ENCODE measurements at places on chromosomes 7 and 10.

GRCh38 chr7:84729284-84729683, 457.6 kb downstream of the SEMA3D start:
- no peak for DNase-seq

- no peak for DNase-seq
Observed at GRCh38 chr10:109696981-109697775, 226.1 kb downstream of the XPNPEP1 start.

DNA sequence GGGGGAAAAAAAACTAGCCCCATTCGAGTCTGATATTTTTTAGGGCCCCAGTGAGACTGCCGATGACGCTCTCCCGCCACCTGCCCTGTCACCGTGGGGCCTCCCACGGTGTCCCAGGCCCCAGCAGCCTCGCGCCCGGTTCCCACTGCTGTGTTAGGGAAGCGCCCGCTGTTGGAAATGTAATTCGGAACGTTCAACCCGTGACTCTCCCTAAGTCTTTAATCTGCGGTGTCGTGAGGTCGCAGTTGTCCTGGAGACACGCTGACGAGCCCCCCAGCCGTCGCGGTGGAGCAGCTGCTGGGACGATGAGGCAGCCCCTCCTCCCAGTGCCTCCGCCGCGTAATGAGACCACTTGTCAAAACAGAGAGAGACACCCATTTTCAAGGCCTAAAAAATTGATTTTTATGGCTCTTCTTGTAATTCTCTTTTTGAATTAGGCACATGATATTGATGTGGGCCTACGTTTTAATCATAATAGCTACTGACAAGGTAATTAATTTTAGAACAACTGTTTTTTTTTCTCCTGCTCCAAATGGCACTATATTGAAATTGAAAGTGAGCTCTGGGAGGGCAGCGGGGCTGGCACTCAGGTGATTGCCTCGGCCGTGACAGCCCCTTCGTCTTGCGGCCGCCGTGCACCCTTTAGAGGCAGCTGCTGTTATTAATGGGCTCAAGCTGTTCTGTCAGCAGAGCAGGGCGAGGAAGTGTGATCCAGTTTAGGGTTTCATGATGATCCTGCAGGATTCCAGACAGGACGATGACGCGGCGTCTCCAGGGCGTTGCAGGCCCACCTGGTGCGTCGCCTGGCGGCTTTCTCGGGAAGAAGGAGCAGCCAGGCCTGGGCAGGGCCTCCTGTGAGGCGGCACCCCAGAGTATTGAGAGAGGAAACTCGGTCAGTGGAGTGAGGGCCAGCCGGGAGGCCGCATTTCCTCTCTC, 63.3 kb downstream of the NKX6-2 start:
- DNase-seq, result no peak

GRCh38 chr10:119415536-119416503, 126.7 kb downstream of the RGS10 start:
- DNase-seq, result no peak

DNA sequence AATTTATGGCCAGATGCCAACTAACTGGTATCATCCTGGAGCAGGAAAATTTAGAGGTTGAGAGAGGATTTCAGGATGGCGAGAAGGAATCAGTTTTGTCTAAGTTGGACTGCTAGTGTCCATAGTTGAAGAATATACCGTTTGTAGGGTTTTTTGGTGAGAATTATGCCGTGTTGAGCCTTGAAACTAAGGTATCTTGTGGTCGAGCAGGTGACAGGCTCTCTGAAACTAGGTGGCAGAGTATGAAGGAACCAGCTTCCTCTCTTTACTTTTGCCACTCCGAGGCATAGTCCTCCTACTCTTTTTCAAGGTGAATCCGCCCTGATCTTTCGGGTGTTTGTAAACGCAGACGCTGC, 9.7 kb downstream of the MDFIC start:
- DNase-seq, result no peak

GRCh38 chr10:128287921-128288320, 161.7 kb upstream of the MKI67 start:
- no peak for DNase-seq

DNA sequence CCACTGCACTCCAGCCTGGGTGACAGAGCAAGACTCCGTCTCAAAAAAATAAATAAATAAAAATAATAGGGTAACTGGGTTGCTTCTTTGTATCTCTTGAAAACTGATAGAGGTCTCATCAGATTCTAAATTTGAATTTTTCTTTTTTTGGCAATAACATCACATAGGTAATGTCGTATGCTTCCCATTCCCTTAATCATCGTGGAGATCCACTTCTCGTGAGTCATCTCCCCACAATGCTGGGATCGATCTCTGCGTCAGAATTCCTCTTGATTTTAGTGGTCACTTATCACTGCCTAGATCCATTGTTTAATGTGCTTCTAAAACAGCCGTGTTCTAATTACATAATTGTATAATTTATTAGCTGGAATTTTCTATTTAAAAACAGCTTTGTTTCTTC, 70.5 kb upstream of the DNAJB6 start:
- no peak for DNase-seq

DNA sequence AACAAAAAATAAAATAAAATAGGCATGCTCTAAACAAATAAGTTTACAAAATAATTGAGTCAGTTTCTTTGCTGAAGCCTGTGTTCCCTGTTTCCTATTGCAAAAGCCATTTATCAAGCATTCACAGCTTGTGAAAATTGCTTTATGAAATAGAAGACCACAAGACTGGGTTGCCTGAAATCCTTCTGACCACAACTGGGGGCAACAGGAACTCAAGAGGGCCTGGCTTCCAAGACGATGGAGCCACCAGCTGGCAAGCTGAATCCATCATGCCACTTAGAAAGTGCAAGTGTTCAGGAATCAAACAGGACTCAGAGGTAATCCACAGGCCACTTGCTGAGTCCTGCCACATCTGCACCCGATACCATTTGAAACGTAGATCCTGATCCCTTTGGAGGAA, 752 bp upstream of the ABCA13 start:
- DNase-seq, result peak; percentile 53

DNA sequence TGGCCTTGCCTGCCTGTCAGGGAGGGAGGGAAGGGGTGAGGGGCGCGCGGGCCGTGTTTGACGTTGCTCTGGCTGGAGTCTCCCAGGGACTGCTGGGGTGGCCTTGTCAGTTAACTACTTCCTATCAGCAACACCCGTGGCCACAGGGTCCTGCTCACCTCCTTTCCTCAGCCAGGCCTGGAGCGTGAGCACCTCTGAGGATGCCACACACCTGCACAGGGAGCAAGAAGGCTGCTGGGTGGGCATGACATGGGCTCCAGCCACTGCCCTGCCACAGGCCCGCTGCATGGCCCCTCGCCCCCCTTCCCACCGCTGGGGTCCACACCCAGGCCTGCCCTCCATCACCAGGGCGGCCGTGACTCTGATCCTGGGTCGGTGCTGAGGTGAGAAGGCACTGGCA, 212.4 kb downstream of the ELFN1 start:
- DNase-seq, result no peak

GRCh38 chr10:34796133-34796532, 19.0 kb downstream of the PARD3 start:
- DNase-seq, result no peak

DNA sequence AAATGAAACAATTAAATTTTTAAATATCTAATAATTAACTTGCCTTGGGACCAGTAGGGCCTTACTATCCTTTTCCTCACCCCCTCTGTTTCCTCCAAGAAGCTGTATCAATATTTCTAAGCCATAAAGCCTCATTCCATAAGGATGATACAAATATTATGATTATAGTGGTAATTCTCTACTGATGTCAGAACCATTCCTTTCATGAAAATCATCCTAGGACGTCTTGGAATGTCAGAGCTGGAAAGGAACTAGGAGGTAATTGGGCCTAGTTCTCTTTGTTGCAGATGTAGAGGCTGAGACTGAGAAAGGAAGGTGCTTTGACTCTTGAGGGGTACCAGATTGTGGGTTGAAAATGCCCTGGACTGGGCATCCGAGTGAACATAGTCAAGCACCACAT, 766.7 kb upstream of the GHITM start:
- no peak for DNase-seq

DNA sequence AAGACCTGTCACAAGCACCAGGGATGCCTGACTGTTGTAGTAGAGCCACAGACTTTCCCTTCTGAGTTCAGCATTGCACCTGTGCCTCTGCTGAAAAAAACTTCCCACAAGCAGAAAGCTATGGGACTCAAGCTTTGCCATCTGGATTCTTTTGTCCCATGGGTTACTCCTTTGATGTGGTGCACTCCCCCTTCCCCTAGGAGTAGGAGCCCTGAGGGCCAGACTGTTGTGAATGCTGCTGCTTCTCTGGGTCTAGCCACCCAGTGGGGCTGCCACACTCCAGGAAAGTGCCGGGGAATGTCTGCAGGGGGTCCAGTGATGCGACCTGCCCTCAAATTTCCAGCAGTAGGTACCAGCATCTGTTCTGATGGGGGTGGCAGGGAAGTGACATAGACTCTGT, 11.7 kb downstream of the CASP7 start:
- DNase-seq, result no peak

Data from inflammatory macrophage (primary cell).